ENCODE measurements at places on chromosomes 4 and X.

DNA sequence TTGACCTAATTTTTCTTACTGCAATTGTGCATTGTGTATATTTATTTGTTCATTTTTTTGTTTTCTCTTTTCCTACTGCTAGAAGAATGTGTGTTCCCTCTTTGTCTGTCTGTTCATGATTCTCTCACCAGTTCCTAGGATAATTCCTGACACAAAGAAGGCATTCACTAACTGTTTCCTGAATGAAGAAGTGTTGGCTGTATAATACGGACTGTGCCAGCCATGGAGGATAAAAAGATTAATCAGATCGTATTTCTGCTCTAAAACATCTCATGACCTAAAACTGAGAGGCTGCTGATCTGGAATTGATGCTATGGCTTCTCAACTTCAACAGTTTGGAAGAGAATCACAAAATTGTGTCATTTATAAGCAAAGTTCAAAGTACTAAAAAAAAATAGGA lies 563.1 kb upstream of the FRG1 start:
- no peak for DNase-seq

DNA sequence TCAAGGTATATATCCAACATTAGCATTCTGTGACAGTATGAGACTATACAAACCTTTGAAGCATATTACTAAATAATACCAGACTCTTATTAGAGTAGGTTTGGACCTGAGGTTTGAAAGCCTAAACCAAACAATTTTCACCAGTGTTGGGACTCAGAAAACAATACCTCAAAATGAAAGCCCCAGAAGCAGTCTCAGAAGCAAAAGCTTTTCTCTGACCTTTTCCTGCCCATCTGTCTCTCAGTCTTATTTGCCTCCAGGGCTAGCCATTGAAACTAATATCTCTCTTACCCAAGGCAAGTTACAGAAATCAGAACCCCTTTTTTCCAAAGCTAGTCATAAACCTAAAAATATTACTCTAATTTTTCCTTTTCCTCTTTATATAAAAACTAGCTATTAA lies 163.3 kb downstream of the PTCHD1 start:
- DNase-seq, result no peak

GRCh38 chrX:41502004-41502403 lies 54.9 kb downstream of the NYX start:
- DNase-seq, result no peak

GRCh38 chr4:68995292-68995691 lies 43.7 kb upstream of the UGT2A3 start:
- no peak for DNase-seq

- no peak for DNase-seq
These were observed 91.5 kb downstream of the ELOVL6 start for GRCh38 chr4:110106931-110107296.

GRCh38 chr4:98204236-98204553 lies 57.0 kb upstream of the RAP1GDS1 start:
- no peak for DNase-seq

- peak; percentile 59 for DNase-seq
These were observed at the start of gene RAB9A for GRCh38 chrX:13688958-13689740. Gene RAB9A, plus strand, starts transcription at chrX:13689128. Its CDS starts 19,619 bp downstream, at chrX:13708747.

GRCh38 chr4:25441519-25442117 lies 64.6 kb downstream of the ANAPC4 start:
- DNase-seq, result peak; percentile 4

DNA sequence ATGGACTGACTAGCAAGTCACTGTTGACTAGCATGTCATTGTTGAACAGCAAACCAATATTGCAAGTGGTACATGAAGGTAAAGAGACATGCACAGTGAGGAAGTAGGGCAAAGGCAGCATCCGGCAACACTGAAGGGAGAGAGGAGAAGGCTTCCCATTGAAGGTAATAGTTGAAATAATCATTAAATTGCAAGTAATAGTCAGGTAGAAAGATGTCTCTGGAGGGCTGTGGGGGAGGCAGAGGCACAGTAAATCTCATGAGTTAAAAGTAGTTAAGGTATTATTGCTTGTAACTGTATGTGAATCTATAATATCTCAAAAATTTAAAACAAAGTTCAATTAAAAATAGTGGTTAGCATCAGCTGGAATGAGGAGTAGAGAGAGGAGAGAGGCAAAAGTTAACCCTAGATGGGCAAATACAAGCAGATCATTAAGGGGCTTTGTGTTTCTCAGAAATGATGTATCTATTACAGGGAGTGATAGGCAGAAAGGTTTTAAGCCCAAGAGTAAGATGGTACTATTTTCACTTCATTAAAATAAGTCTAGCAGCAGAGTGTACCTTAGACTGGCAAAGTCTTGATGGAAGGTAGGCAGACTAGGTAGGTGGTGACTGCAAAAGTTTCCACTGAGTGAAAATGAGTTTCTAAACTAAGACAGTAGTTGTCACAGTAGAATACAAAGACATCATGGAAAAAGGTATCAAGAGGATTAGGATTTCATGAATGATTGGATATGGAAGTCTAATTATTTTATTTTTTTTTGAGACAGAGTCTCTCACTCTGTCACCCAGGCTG lies 776.6 kb downstream of the RAB28 start:
- no peak for DNase-seq

DNA sequence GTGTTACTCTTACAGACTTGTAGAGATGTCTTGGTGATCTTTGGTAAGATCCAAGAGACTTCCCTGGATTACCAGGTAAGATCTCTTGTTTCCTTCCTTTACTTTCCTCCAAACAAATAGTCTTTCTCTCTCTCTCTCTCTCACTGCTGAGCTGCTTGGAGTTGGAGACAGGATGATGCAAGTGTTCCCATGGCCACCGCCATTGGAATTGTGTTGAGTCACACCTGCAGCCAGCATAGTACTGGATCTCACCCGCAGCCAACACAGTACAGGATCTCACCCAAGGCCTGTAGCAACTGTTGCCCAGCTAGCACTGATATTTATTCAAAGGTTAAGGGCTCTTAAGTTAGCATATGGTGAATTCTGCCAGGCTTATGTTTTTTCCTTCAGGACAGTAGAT lies 1080.9 kb downstream of the FAT4 start:
- DNase-seq, result no peak

DNA sequence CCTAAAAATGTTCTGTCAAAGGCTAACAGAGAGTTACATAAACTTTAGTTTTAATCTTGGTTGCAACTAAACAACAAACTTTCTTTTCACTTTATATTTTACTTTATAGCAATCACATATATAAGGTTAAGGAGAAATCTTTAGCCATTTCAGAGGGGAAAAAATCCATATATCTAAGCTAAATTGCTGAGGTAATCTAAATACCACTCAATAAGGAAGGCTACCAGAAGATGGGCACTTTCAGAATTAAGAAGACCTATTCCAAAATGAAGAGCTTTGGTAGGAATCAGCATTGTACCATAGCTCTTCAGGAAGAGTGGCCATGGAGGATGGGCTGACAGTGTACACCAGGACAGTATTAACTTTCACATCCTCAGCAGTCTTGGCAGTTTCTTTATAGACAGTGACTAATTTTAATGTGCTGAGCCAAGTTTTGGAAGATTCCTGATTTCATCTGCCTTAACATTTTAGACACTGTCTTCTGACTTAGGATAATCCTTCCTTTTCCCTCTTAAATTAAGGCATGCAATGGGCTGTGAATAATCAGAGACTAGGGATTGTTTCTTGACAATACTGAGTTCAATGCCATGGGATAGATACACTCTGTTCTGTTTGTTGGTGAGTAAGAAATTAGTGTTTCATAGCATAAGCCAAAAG lies 7.1 kb downstream of the FAT4 start:
- DNase-seq, result no peak

DNA sequence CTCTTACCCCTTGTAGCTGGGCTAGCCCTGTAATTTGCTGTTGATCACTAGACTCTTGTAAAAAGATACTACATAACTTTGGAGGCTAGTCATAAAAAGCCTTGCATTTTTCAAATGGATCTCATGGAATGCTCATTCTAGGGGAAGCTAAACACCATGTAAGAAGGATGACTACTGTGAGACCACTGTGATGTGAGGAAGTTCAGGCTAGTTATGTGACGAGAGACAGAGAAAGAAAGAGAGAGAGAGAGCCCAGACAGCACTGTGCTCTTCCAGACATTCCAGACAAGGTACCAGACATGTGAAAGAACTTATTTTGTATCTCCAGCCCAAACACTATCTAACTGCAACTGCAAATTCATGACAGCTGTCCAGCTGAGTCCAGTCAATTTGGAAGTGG lies 404.6 kb upstream of the PITX2 start:
- no peak for DNase-seq

GRCh38 chr4:89307446-89308160 lies at the start of gene GPRIN3:
Gene GPRIN3, minus strand, starts transcription at chr4:89307800. Its CDS starts 57,690 bp downstream, at chr4:89250110.
- peak; percentile 48 for DNase-seq

DNA sequence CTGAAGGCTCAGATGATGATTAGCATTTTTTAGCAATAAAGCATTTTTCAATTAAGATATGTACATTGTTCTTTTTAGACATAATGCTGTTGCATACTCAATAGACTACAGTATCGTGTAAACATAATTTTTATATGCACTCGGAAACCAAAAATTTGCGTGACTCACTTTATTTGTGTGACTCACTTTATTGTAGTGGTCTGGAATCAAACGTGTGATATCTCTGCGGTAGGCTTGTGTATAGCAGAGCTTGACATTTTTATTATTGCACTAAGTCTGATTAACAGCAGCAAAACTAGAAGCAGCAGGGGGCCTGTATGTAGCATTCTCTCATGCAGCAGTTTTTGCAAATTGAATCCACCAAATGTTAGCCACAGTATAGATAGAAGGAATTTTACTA lies 119.1 kb upstream of the PRDX4 start:
- no peak for DNase-seq

- DNase-seq, result no peak
These were observed 104.0 kb upstream of the BMP2K start for GRCh38 chr4:78671903-78672815.

- DNase-seq, result peak; percentile 9
These were observed 26.8 kb upstream of the TMEM184C start for GRCh38 chr4:147590249-147590920.
